ENCODE measurements at places on chromosomes 4 and X.

- DNase-seq: no peak
Observed at GRCh38 chrX:49661881-49662280, 33.9 kb downstream of the PAGE1 start.

DNA sequence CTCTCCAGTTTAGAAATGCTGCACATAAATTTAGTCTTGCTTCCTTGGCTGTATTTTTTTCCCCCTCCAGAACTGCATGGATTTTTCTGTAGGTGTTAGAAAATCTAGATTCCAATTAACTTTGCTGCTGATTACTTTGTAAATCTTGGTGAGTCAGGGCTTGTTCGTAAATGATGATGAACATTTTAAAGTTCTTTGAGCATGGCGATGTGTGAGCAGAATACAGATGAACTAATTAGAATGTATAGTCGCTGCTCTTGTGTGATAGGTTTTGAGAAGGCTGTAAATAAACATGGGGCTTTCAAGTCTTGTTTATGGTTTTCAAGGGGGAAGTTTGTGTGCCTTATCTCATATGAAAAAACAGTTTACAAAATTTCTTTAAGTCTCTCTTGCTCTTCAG, 23.3 kb downstream of the LIMCH1 start:
- no peak for DNase-seq

DNA sequence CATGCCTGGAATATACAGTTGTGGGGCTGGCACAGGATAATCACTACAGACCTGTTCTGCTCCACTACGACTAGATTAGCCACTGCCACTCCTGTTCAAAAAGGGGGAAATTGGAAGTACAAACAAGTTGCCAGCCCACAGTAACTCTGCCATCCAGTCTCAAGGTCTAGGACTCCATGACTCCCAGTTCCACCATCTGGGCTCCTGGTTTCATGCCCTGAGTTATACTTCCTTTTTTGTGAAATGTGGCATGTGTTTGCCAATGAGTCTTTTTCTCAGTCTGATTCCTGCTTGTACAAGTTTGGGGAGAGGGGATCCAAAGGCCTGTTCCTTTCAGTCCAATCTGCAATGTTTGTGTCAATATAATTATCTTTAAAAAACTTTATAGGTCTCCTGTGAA, 1.0 kb upstream of the BLOC1S4 start:
- no peak for DNase-seq

DNA sequence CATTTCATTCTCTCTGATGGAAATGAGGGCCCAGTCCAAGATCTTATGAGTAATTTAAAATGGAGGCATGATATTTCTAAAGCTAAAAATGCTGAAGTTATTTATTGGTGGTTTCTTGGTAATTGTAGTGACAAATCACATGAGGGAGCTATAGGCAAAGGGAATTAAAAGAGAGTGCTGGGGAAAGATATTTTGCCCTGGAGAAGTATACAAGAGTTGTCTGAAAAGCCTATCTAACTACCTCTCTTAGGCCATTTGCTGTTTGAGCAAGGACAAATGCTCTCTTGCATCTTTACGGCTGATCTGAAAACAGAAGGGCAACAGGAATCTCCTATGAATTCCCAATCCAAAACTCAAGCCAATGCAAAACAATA, 89.4 kb downstream of the FMR1NB start:
- DNase-seq: no peak

GRCh38 chr4:75708218-75708691, 16.1 kb upstream of the USO1 start:
- no peak for DNase-seq

DNA sequence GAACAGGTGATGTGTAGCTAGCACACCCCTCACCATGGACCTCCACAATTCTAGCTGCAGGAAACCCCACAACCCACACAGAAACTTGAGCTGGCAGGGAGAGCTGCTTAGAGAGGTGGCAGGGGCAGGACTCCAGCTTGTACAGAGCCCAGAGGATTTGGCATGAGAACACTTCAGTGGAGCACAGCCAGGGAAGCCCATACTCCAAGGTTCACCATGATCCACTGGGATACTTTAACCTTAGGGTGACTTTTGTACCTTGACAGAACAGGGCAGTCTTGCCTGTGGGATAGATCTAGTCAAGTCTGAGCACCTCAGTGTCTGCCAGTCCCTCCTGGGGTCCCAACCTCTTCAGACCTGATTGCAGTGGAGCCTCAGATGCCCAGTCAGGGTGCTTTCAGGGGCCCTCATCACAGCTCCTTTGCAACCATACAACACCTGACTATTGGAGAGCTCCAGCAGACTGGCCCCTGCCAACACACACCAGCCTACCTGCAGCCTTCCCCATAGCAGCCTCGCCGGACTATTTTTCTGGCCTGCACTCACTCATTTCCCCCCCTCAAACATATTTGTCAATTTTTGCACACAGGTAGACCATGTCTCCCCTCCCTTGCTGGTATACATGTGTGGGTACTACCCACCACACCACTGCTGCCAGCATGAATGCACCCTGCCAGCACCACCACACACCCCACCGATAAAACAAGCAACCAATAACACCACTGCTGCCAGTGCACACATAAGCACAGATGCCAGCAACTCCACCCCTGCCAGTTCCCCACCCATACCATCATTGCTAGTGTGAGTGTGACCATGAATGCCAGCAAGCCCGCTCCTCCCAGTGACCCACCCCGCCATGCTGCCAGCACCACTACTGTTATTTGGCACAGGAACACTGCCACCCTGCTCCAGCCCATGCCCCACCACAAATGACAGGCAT, 56.0 kb upstream of the CDX4 start:
- no peak for DNase-seq

DNA sequence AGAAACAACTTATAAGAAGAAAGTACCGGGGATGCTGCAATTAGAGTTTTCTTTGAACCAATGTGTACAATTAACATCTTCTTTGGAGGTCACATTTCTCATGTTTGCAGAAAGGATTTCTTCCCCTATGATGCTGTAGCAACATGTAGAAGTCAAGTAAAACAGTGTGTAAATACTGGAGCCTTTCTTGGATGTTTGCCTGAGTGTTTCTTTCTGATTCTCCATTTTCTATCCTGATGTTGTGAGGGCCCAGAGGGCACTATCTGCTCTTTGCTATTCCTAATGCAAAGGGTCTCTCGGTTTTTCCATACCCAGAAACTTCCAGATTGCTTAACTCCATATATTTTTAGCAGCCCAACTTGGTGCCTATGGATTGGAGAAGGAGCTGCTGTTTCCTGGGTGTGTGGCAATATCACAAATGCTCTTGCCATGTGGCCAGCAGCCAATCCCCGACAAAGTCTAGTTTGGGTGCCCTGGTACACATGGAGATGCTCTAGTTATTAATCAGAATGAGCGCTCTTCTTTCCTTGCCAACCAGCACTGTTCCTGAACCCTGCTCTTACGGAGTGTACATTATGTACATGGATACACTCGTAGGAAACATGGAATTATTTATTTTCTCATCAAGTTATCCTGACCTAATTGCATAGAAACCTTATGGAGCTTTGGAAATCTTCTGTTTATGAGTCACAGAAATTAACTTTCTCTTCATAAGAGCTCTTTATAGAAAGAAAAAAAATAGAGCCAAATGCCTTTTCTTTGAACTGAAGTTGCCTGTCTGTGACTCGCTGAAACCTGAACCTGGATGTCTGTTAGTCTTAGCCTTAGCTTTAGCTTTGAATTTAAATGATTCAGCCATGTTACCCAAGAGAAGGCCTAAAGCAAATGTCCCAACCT, 67.0 kb upstream of the GPC4 start:
- no peak for DNase-seq

GRCh38 chr4:189088780-189089179, 851.9 kb upstream of the FRG1 start:
- DNase-seq: no peak

Measured in T follicular helper cell (primary cell).